ENCODE measurements at places on chromosomes 5 and 9. TPM values are rescaled to one million over a fixed set of nuclear protein-coding genes. Genes with fewer than 3 reads are reported as not detected.

TRIM52 gene
- 6.1 TPM for total RNA-seq

MEIKIN gene
- total RNA-seq: not detected

UBE2QL1 gene
- 0.36 TPM for total RNA-seq

SAXO1 gene
- not detected for total RNA-seq

PRKAA1 gene
- 90.4 TPM for total RNA-seq

IFNA2 gene
- total RNA-seq: not detected

FOXD4L6 gene
- not detected for total RNA-seq

TMC1 gene
- not detected for total RNA-seq

TRPM6 gene
- 19.0 TPM for total RNA-seq

CKMT2 gene
- total RNA-seq: 5.5 TPM

GNAQ gene
- 57.5 TPM for total RNA-seq

CORO2A gene
- 27.1 TPM for total RNA-seq

UBQLN1 gene
- total RNA-seq: 94.2 TPM

GMCL2 gene
- total RNA-seq: not detected

RIGI gene
- 5.1 TPM for total RNA-seq

DNA sequence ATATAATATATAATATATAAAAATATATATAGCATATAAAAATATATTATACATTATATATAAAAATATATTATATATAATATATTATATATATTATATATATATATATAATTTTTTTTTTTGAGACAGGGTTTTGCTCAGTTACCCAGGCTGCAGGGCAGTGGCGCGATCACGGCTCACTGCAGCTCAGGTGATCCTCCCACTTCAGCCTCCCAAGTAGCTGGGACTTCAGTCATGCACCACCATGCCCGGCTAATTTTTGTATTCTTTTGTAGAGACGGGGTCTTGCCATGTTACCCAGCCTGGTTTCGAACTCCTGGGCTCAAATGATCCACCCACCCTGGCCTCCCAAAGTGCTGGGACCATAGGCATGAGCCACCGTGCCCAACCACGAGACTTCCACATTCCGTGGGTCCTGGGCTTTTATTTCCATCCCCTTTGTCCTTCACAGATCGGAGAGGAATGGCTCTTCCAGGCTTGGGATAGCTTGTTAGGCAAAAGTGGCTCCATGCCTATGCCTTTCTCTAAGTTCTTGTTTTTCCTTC is 62.0 kb upstream of the IER5L start:
- H3K4me1 ChIP-seq: peaks cover 7% of the 10 kb centered on the region
- no peak overlapping the region for H3K27ac ChIP-seq
- DNase-seq: no peak
- H3K4me3 ChIP-seq: no peak overlapping the region
- no peaks in the 10 kb centered on the region for H3K36me3 ChIP-seq

GRCh38 chr5:118679264-118679940 is 308.9 kb downstream of the DTWD2 start:
- H3K4me3 ChIP-seq: no peak overlapping the region
- no peak overlapping the region for H3K27ac ChIP-seq
- no peaks in the 10 kb centered on the region for H3K36me3 ChIP-seq
- H3K4me1 ChIP-seq: no peaks in the 10 kb centered on the region
- DNase-seq: no peak
- no peaks in the 10 kb centered on the region for H3K27me3 ChIP-seq

DNA sequence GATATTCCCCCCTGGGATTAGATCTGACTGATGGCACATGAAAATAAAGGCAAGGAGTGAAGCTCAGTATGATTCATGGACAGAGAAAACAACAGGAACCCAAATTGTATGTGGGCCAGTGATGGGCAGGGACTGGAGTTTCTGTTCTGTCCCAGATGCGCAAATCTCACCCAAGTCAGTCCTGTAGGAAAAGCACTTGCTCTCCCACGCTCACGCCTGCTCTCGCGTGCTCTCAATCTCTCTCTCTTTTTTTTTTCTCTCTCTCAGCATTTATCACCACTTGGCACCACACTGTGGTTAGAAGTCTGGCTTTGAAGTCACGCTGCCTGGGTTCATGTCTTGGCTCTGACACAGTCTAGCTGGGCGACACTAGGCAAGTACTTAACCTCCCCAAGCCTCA is 106.5 kb upstream of the LRRTM2 start:
- H3K4me1 ChIP-seq: no peaks in the 10 kb centered on the region
- no peak overlapping the region for H3K27ac ChIP-seq
- DNase-seq: no peak

DNA sequence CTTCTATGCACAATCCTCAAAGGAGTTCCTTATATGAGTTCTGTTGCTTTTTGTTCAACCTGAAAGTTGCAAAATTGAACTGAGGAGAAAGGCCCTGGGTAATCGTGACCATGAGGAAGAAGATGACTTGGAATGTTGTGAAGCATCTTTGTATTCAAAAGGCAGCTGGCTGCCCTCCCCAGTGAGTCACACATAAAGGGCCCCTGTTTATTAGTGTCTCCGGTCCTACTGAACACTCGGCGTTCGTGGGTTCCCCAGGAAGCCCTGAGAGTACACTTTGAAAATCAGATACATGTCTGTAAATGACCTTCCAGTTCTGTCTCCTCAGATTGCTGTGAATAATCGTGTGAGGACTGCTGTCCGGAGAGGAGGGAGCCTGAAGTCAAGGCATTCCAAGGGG is 73.6 kb downstream of the C9orf153 start:
- no peaks in the 10 kb centered on the region for H3K4me1 ChIP-seq
- H3K27me3 ChIP-seq: no peaks in the 10 kb centered on the region
- no peaks in the 10 kb centered on the region for H3K36me3 ChIP-seq
- H3K4me3 ChIP-seq: no peak overlapping the region
- no peak for DNase-seq

- H3K36me3 ChIP-seq: no peaks in the 10 kb centered on the region
- DNase-seq: no peak
- no peaks in the 10 kb centered on the region for H3K4me1 ChIP-seq
- H3K4me3 ChIP-seq: no peak overlapping the region
- no peaks in the 10 kb centered on the region for H3K27me3 ChIP-seq
Measured at GRCh38 chr5:38938973-38939372, 93.2 kb downstream of the OSMR start.

- no peak for DNase-seq
- H3K4me3 ChIP-seq: no peak overlapping the region
- no peaks in the 10 kb centered on the region for H3K27me3 ChIP-seq
- no peaks in the 10 kb centered on the region for H3K36me3 ChIP-seq
- no peaks in the 10 kb centered on the region for H3K4me1 ChIP-seq
Measured at GRCh38 chr5:59722874-59723273, 170.7 kb downstream of the PDE4D start.

- no peaks in the 10 kb centered on the region for H3K36me3 ChIP-seq
- peaks cover 15% of the 10 kb centered on the region for H3K4me1 ChIP-seq
- DNase-seq: no peak
Measured at GRCh38 chr9:13140843-13141592, 138.5 kb downstream of the MPDZ start.

DNA sequence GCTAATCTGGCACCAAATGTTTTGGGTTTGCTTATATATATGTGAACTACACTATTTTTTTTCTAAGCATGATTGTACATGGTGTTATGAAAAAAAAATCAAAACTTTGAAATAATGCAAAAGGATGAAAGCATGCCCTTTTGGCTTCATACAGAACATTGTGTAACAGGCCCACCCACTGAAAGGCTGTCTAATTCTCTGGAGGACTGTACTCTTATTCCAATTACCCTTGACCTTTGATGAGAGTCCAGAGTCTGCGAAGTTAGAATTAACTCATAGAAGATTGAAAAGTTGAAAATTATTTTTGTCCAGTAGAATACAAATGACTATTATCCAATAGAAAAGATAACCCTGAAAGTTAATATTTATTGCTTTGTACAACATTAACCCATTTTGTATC is 117.4 kb downstream of the ADAMTS12 start:
- DNase-seq: no peak
- no peak overlapping the region for H3K27ac ChIP-seq
- no peaks in the 10 kb centered on the region for H3K36me3 ChIP-seq
- H3K27me3 ChIP-seq: no peaks in the 10 kb centered on the region
- H3K4me3 ChIP-seq: no peak overlapping the region

DNA sequence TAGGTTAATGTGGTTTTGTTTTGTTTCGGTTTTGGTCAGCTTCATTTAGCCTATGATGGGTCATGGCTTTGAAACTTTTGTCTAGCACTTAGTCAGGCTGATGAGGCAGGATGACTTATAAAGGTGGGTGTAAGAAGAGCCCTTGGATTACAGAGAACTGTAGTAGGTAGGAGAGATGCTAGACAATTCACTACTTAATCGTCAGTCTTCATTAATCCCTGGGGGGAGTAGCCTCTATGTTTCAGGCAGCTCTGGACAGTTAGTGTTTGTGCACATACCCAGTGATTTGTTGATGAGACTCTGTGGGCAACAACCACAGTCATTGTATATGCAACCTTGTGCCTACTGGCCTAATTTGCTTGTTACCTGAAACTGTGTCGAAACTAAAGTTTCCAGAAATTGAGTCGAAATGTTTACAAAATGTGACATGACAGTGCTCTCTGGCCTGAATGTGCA is 113.3 kb downstream of the MTREX start:
- peaks cover 16% of the 10 kb centered on the region for H3K4me1 ChIP-seq
- H3K27ac ChIP-seq: peak overlapping the region; percentile 18
- no peaks in the 10 kb centered on the region for H3K36me3 ChIP-seq

DNA sequence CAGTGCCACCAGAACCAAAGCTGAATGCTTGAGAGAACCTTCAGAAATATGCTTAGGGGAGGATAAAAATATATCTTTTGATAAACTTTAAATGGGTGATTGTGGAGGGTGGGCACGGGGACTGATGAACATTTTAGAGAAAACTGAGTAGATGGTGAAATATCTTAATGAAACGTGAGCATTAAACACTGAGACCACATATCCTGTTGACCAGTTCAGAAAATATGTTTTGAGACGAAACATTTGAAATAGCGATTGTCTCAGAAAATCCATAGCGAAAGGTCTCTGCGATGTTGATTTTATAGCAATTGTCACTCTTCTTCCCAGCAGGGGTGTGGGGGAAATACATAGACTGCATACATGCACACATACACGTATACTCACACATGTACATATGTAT is 231.0 kb downstream of the ESM1 start:
- no peaks in the 10 kb centered on the region for H3K36me3 ChIP-seq
- no peak for DNase-seq

DNA sequence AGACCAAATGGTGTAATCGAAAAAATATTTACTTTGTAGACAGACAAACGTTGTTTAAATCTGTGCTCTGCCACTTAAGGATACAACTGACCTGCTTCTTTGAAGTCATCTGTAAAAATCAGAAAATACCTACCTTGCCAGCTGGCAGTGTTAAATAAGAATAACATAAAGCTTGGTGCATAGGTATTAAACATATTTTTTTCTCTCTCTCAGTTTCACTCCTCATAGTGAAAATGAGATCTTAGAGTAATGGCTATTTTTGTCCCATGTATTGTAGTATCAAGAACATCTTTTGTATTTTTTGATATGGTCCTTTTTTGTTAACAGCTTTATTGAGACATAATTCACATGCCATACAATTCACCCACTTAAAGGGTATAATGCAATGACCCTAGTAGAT is 17.9 kb upstream of the RANBP17 start:
- H3K4me1 ChIP-seq: no peaks in the 10 kb centered on the region
- no peak overlapping the region for H3K27ac ChIP-seq
- no peaks in the 10 kb centered on the region for H3K27me3 ChIP-seq
- DNase-seq: no peak
- H3K4me3 ChIP-seq: no peak overlapping the region

GRCh38 chr9:127706836-127707241 is at the start of gene CFAP157:
CFAP157 (plus strand) TSS chr9:127706988; CDS start chr9:127707032, 44 bp downstream.
- H3K27me3 ChIP-seq: no peaks in the 10 kb centered on the region
- H3K36me3 ChIP-seq: no peaks in the 10 kb centered on the region
- no peak for DNase-seq

GRCh38 chr9:87502391-87503221 is 4.9 kb downstream of the DAPK1 start:
- no peak for DNase-seq
- H3K36me3 ChIP-seq: no peaks in the 10 kb centered on the region
- no peaks in the 10 kb centered on the region for H3K27me3 ChIP-seq
- H3K4me3 ChIP-seq: no peak overlapping the region
- peaks cover 34% of the 10 kb centered on the region for H3K4me1 ChIP-seq

DNA sequence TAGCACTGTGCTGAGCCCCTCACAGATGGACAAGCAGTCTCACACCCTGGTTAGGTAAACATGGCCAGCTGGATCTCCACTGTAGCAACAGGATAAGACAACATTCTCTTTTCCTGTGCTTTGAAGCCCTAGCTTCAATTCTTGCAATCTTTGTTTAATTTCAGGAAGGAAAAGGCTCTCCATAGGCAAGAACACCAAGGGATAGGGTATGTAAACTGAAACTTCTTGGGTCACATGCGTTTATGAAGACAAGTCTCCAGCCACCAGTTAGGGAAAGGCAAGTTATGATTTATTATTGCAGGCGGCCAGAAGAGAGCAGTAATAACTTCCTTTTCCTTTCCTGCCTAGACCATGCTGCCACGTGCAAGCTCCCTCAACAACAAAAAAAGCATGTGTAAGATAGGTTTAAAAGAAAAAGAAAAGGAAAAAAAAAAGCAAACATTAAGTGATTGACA is 50.1 kb upstream of the POU5F2 start:
- DNase-seq: peak; percentile 5
- H3K27me3 ChIP-seq: no peaks in the 10 kb centered on the region
- peaks cover 3% of the 10 kb centered on the region for H3K4me1 ChIP-seq
- H3K4me3 ChIP-seq: no peak overlapping the region

GRCh38 chr9:91693226-91693625 is 256.8 kb downstream of the ROR2 start:
- H3K4me3 ChIP-seq: no peak overlapping the region
- no peaks in the 10 kb centered on the region for H3K4me1 ChIP-seq
- no peaks in the 10 kb centered on the region for H3K27me3 ChIP-seq
- H3K27ac ChIP-seq: no peak overlapping the region

DNA sequence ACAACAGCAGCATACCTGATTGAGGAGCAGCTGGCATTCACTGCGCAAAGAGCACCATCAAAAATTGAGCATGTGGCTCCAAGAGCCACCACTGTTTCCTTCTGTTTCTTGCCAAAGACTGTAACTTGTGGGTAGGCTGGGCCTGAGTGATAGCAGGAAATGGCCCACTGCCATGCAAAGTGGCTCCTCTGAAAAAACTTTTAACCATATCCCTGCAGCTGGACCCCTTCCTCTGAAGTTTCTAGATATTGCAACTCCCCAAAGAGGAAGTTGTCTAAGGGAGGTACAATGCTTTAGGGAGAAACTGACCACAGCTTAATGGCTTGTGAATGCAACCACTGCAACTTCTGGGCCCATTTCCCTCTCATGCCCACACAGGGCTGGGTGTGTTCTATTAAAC is 355.4 kb upstream of the PDE4D start:
- H3K4me1 ChIP-seq: no peaks in the 10 kb centered on the region
- no peak overlapping the region for H3K4me3 ChIP-seq
- DNase-seq: no peak
- H3K27ac ChIP-seq: no peak overlapping the region
- no peaks in the 10 kb centered on the region for H3K27me3 ChIP-seq
- no peaks in the 10 kb centered on the region for H3K36me3 ChIP-seq

DNA sequence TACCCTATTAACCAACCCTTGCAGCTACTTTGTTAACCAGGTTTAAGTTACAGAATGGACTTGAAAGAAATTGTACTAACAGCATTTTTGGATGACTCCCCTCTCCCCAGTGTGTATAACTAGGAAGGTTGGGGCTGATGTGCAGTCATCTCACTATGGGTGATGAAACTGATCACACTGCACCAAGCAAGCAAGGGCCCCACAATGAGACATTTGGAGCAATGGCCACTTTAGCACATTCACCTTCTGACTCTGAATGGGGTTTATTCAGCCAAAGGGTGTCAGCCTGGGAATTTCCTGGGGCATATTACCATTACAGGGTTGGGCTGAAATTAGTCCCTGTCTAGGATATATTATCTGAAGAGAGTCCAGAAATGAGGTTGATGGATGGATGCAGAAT is 18.7 kb upstream of the CYFIP2 start:
- no peak overlapping the region for H3K27ac ChIP-seq
- no peak overlapping the region for H3K4me3 ChIP-seq
- no peaks in the 10 kb centered on the region for H3K27me3 ChIP-seq
- H3K4me1 ChIP-seq: no peaks in the 10 kb centered on the region
